ENCODE measurements at places on chromosomes 7 and 10.

- DNase-seq: no peak
These were observed 119.8 kb downstream of the CACNA2D1 start for GRCh38 chr7:82323806-82324205.

DNA sequence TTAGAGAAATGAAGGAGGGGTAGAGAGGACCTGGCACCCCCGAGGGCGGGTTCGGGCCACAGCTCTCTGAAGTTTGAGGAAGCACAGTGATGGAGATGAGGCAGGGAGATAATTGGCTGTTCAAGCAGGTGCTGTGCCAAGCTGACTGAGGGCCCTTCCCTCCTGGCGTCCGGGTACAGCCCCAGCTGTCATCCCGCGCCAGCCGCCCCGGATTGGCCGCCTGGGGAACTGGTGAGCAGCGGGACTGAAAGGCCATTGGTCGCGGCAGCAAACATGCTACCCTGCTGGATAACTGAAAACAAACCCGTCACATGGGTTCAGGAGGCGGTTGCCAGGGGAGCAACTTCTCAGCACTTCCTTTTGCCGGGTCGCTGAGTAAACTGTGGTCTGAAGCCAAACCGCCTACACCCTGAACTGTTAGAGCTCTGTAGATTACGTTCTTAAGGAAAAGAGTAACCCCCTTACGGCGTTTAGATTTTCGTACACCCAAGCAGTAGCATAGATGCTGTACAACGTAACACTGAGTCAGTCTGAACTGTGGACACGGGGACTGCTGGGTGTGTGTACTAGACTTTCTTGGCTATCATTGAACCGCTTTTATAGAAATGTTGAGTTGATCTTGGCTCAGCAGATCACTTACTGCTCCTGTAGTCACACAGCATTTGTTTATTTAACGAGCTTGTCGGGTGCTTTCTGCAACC, 1.3 kb downstream of the INSIG1 start:
- peak; percentile 88 for DNase-seq

DNA sequence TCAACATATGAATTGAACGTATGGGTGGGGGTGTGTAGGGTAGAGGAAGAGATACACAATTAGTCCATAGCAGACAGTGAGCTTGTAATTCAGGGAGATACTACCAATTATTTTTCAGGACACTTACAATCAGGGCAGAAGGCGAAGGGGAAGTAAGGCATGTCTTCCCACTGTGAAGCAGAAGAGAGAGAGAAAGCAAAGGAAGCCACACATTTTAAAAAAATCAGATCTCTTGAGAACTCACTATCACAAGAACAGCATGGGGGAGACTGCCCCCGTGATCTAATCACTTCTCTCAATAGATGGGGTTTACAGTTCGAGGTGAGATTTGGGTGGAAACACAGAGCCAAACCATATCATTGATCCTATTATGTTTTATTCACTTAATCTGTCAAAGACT, 116.4 kb upstream of the RPA3 start:
- DNase-seq: no peak

DNA sequence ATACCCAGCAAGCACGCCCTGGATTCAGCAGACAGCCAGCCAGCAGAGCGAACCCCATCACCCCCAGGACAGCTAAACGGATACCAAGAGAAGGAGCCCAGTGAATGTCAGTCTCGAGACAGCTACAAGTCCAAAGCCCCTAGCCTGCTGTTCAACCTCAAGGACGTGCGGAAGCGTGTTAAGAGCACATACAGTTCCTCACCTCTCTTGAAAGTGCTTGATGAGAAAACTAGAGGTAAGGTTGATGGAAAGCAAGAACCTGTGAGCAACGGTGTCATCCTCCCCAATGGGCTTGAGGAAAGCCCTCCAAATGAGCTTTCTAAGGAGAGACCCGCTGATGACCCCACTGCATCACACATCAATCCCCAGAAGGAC, 24.9 kb downstream of the C10orf71 start:
- DNase-seq: no peak

- no peak for DNase-seq
These were observed 6.6 kb upstream of the SP8 start for GRCh38 chr7:20793248-20793647.

GRCh38 chr7:108200326-108200725, 70.2 kb upstream of the LAMB4 start:
- DNase-seq: no peak

GRCh38 chr10:132443983-132444876, 47.2 kb downstream of the PWWP2B start:
- DNase-seq: no peak

GRCh38 chr10:50615658-50616057, 8.1 kb downstream of the SGMS1 start:
- DNase-seq: no peak

- DNase-seq: no peak
These were observed 95.0 kb downstream of the MICALL2 start for GRCh38 chr7:1364068-1364905.

DNA sequence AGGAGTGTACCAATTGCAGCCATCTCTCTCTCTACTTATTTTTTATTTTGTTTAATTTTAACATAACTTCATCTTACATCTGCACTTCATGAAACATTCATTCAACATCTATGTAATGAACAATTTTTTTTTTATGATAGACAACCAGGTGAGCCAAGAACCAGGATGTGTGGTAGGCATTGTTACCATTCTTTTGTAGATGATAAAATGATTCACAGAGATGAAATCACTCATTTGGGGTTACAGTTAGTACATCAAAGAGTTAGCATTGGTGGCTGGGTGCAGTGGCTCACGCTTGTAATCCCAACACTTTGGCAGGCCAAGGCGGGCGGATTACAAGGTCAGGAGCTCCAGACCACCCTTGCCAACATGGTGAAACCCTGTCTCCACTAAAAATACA, 127.8 kb downstream of the HDAC9 start:
- DNase-seq: no peak

- no peak for DNase-seq
These were observed 63.1 kb downstream of the PRR15 start for GRCh38 chr7:29626730-29627129.

GRCh38 chr10:129690248-129691070, 223.4 kb downstream of the MGMT start:
- DNase-seq: no peak

DNA sequence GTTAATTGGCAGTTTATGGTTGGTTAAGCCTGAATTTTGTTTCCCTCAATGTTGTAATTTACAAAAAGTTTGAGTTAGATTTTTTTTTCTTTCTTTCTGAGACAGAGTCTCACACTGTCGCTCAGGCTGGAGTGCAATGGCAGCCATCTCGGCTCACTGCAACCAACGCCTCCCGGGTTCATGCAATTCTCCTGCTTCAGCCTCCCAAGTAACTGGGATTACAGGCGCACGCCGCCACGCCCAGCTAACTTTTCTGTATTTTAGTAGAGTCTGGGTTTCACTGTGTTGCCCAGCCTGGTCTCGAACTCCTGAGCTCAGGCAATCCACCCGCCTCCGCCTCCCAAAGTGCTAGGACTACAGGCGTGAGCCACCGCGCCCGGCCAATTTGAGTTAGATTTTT, 935 bp downstream of the ZNF273 start:
- DNase-seq: no peak

DNA sequence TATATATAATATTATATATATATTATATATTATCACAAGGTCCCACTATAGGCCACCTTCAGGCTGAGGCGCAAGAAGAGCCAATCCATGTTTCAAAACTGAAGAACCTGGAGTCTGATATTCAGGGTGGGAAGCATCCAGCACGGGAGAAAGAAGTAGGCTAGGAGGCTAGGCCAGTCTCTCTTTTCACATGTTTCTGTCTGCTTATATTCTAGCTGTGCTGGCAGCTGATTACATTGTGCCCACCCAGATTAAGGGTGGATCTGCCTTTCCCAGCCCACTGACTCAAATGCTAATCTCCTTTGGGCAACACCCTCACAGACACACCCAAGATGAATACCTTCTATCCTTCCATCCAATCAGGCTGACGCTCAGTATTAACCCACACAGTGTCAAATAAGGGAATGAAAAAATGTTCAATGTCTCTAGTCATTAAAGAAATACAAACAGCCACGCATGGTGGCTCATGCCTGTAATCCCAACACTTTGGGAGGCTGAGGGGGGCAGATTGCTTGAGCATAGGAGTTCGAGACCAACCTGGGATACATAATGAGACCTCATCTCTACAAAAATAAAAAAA, 135.4 kb upstream of the PCBD1 start:
- DNase-seq: no peak

- no peak for DNase-seq
These were observed 8.0 kb downstream of the CLDN3 start for GRCh38 chr7:73761854-73762658.

DNA sequence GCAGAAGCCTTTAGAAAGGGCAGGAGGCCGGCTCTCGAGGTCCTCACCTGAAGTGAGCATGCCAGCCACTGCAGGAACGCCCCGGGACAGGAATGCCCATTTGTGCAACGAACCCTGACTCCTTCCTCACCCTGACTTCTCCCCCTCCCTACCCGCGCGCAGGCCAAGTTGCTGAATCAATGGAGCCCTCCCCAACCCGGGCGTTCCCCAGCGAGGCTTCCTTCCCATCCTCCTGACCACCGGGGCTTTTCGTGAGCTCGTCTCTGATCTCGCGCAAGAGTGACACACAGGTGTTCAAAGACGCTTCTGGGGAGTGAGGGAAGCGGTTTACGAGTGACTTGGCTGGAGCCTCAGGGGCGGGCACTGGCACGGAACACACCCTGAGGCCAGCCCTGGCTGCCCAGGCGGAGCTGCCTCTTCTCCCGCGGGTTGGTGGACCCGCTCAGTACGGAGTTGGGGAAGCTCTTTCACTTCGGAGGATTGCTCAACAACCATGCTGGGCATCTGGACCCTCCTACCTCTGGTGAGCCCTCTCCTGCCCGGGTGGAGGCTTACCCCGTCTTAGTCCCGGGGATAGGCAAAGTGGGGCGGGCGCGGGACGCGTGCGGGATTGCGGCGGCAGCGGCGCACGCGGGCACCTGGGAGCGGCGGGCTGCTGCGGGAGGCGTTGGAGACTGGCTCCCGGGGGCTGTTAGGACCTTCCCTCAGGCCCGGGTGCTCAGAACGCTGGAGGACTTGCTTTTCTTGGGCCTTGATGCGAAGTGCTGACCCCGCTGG, at the start of gene FAS:
FAS (plus strand) TSS at position 415 of the 777 bp plus-strand sequence; CDS start at position 494, 79 bp downstream.
- peak; percentile 56 for DNase-seq

GRCh38 chr10:118769898-118770600, 15.3 kb upstream of the CACUL1 start:
- no peak for DNase-seq

GRCh38 chr10:90481326-90481923, 376.4 kb downstream of the HTR7 start:
- DNase-seq: no peak

DNA sequence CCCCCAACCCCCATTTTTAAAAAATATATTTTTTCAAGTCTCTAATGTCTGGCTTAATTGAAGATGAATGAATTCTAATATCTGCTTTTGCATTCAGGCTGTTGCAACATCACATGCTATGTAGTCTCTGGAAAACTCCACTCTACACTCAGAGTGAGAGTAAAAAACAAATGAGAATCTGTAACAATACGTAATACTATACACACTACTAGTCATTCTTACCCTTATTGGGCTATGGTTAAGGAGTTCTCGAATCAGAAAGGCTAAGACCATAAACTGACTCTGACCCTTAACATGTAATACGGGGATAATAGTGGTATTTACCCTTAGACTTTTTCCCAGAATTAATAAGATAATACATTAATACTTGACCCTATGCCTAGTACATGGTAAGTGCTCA, 42.9 kb upstream of the TMEM168 start:
- DNase-seq: no peak

- no peak for DNase-seq
These were observed 171.0 kb downstream of the SEM1 start for GRCh38 chr7:96538632-96539031.

GRCh38 chr7:22204312-22204711, 152.6 kb downstream of the RAPGEF5 start:
- DNase-seq: no peak

DNA sequence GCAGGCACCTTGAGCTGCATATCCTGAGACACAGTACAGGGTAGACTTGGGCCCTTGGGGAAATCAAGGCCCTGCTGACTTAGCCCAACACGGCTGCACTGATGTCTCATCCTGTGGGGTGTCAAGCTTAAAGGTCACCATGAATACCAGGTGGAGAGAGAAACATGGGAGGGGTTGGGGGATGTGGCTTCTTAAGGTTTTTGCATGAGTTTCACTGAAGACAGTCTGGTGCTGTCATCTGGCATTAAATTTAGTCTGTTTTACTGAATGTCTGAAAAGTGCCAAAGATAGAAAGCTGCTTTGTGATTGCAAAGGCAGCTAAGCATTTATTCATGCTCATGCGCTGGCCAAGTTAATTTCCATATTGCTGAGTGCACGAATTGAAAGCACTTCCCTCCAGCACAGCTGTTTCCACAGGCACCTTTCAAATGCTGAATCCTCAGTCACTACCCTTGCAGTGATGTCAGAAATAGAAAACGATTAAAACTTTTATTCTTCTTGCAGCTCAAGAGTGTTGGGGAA, 102.1 kb downstream of the OSBPL3 start:
- DNase-seq: no peak

- DNase-seq: no peak
These were observed 196.0 kb upstream of the GRB10 start for GRCh38 chr7:50978633-50979215.

DNA sequence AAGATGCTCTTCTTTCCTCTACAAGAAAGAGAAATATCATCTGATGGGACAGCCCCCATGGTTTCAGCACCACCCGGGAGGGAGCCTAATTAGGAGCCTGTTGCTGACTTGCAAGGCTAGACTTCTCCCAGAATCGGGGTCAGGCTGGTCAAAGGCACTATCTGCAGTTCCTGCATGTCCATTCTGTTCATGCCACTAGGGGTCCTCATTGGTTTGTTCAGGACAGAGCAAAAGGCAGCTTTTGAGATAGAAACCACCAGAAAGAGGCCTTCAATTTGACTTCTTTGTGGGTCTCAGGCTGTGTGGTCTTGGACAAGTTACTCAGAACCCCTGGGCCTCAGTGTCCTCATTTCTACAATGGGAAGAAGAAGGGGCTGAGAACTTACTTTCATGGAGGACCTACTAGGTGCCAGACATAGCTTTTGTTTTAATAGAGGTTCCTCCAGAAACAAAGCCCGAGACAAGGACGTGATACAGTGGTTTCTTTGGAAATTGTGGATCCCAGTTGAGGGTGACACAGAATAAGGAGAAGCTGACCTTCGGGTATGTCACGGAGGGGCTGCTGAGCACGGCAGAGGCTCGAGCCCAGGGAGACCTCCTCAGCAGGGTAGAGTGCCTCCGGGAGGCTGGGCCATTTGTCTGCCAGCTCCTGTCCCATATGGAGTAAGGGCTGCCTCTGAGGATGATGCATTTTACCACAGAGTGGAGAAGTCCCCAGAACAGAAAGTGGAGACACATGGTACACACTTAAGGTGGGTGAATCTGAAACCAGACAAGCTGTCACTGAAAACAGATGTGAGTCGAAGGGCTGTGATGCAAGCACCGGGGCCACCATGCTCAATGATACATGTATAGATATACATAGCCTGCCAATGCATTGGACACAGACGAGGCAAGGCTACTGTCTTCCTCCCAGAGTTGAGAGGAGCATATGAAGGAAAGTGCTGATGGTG, 33.1 kb upstream of the NEUROD6 start:
- DNase-seq: peak; percentile 47
